ENCODE measurements at places on chromosomes 11 and 22.

DNA sequence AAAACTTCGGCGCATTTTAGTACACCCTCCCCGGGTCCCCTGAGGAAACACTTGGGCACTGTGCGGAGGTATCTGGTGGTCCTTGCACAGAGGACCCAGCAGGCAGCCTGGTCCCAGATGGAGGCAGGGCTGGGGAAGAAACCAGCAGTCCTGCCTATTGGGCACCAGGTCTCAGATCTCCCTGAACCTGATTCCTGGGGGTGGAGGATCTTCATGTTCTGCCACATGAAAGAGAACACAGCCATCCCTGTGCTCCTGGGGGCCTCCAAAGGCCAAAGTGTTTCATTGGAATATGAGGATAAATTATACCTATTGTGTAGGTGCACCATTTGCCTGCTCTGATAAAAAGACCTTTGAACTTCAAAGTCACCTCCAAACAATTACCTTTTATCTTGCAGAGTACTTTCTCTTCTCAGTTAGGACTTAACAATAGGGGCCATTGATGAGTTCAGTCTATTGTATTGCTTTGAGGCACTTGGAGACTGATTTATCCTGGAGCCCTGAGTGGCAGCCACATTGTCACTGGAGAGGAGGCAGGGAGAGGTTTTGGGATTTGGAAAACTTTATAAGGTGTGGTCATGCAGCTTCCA, 1.8 kb downstream of the RCN1 start:
- DNase-seq: no peak

DNA sequence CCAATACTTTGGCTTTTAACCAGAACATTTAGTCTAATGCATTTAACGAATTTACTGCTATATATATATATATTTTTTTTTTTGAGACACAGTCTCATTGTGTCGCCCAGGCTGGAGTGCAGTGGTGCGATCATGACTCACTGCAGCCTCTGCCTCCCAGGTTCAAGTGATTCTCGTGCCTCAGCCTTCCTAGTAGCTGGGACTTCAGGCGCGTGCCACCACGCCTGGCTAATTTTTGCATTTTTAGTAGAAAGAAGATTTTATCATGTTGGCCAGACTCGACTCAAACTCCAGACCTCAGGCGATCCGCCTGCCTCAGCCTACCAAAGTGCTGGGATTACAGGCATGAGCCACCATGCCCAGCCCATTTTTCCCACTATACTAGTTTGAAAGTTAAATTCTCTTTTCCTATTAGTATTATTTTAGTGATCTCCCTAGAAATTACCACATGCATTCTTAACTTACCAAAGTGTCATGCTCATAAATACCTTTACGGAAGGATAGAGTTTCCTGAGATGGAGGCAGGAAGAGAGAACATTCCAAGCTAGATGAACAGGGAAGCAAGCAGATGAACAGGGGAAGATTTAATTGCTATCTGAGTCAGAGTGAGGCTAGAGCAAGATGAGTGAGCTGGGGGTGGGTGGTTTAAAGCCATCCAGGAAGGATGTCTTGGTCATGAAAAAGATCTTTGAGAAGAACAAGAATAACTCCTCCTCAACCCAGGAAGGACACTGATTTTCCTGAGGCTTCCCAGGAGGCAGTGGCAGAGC, 4.4 kb upstream of the PGAP2 start:
- DNase-seq: no peak

GRCh38 chr11:72634016-72634415, 40.2 kb downstream of the PDE2A start:
- no peak for DNase-seq

DNA sequence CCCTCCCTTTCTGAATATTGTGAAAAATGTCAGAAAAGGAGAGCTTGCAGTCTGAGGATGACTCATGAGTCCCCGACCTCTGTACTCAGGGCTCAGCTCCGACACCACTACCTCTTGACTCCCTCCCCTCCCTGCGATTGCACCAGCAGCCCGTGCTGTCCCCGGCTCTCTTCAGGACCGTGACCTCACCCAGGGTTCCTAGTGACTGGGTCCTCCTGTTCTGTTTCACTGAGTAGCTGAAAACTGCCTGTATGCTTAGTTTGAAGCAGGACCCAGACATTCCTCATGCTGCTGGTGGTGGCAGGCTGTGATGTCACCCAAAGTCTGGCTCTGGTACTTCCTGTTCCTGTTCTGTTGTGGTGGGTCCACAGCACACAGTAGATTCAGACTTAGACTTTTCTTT, 11.7 kb downstream of the PHRF1 start:
- peak; percentile 32 for DNase-seq

- no peak for DNase-seq
These were observed 230.1 kb downstream of the MIAT start for GRCh38 chr22:26887456-26887855.

- no peak for DNase-seq
These were observed 8.0 kb upstream of the FERMT3 start for GRCh38 chr11:64198511-64198910.

DNA sequence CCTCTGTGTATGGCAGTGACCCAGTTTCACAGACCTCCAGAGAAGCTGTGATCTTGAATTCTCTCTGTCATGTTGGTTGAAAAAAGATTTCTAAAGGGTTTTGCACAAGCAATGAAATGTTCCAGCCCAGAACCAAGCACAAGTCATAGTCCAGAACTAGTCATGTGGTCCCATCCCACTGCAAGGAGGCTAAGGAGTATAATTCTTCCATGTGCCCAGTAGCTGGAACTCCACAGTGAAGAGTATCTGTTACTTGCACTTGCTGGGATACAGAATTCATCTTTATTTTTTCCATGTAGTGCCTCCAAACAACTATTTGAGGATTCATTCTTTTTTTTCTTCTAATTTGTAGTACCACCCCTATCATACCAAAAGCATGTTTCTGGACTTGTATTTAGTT, 9.9 kb upstream of the MMP8 start:
- no peak for DNase-seq

- no peak for DNase-seq
These were observed 358.9 kb downstream of the CADM1 start for GRCh38 chr11:115145324-115145723.

DNA sequence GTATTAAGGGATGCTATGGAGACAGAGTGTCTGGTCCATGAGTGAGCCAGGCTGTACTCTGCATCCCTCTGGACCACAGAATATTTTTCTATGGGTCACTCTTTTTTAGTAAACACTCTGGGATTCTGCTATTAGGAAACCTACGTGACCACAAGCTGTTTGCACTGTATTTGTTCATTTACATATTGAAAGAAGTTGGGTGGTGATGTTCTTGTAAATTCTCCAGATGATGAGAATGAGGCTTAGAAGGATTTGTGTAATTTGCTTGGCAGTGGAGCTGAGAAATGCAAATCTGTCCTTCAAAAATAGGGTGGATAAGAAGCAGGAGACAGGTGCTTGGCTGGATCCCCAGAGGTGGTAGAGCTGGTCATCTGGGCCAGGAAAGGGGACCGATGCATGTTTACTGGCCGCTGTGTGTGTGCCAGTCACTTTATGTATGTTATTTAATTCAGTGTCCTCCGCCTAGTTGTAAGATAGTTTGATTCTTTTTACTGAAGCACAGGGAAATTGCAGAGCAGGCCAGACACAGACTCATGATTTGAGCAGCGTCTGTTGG, 63.7 kb upstream of the HEPHL1 start:
- no peak for DNase-seq

DNA sequence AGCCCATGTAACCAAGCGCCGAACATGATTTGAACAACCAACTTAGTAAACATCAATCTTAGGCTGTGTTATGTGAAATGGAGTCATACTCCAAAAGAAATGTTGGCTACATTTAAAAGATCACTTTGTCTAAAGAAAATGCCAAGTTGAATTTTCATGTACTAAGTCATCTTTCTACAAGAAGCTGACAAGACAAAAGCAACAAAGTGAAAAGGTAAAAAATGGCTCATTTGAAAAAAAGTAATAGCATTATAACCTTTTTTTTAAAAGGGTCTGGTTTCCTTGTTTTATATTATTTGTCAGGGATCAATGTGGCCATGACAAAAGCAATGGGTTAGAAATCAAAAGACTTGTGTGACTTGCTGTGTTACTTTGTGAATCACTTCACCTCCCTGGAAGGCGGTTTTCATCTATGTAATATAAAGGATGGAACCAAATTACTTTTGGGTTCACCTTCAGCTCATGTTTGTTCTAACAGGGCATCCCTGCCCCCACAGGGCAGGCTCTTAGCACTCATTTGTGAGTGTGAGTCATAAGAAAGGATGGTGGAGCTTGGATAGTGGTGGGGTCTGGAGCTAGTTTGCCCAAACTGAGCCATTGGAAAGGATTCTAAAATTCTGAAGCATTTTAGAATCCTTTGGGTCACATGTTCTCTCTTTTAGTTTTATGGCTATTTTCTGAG, 131.9 kb upstream of the MTMR2 start:
- no peak for DNase-seq

DNA sequence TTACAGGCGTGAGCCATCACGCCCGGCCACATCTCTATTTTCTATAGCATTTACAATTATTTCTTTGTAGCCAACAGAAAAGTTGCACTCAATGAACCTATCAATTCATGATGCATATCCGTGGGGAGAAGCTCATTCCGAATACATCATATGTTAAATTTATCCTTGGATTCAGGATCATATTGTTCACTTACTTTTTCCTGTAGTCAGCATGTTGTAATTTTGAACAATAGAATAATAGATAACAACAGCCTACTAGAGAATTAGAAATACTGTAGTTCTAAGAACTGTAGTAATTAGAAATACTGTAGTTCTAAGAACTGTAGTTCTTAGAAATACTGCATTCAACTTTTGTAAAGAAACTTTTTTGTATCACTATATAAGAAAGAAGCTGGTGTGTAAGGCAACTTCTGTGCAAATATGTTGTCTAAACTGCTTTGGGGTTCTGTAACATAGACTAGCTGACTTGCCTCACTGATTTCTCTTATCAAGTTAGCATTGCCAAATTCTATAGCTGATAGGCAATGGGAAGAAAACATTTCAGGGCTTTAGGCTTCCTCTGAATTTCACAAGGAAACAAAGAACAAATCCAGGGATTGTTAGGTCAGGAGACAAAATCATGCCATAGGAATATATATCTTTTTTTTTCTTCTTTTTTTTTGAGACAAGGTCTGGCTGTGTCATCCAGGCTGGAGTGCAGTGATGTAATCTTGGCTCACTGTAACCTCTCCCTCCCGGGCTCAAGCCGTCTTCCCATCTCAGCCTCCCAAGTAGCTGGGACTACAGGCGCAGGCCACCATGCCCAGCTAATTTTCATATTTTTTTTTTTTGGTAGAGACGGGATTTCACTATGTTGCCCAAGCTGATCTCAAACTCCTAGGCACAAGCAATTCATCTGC, 91.9 kb downstream of the CSTPP1 start:
- DNase-seq: no peak
